Right renal pelvis (tissue), 4 donors: ENCODE measurements at places on chromosomes 1 and 21. TPM values are rescaled to one million over a fixed set of nuclear protein-coding genes. Genes with fewer than 3 reads are reported as not detected.
A peak's percentile ranks its signal among the peaks of the same experiment; 100 is the strongest.

GRCh38 chr21:44854664-44855446 lies 18.6 kb downstream of the PTTG1IP start:
- no peak for DNase-seq

Gene GJB3
- 0.57 TPM for polyA plus RNA-seq

GRCh38 chr1:81801651-81802456 lies 1.1 kb downstream of the ADGRL2 start:
- DNase-seq = no peak

GRCh38 chr1:54287176-54287650 lies 87.2 kb downstream of the MRPL37 start:
- DNase-seq = peak; percentile 78

- DNase-seq = no peak
Measured at GRCh38 chr1:85865213-85865612, 157.0 kb upstream of the ZNHIT6 start.

- no peak for DNase-seq
Measured at GRCh38 chr1:40096646-40096976, 441 bp downstream of the PPT1 start.

Gene GBP7
- polyA plus RNA-seq = not detected

GRCh38 chr1:212752934-212753497 lies 38.6 kb downstream of the NSL1 start:
- no peak for DNase-seq

Gene NECTIN4
- 4.7 TPM for polyA plus RNA-seq

Gene SERTAD4
- polyA plus RNA-seq = 3.6 TPM

Gene MROH9
- polyA plus RNA-seq = not detected

GRCh38 chr1:150262388-150263320 lies 5.1 kb downstream of the CA14 start:
- no peak for DNase-seq

GRCh38 chr1:38814984-38815464 lies 44.5 kb downstream of the RRAGC start:
- no peak for DNase-seq
